ENCODE measurements at places on chromosomes 7 and 10.

DNA sequence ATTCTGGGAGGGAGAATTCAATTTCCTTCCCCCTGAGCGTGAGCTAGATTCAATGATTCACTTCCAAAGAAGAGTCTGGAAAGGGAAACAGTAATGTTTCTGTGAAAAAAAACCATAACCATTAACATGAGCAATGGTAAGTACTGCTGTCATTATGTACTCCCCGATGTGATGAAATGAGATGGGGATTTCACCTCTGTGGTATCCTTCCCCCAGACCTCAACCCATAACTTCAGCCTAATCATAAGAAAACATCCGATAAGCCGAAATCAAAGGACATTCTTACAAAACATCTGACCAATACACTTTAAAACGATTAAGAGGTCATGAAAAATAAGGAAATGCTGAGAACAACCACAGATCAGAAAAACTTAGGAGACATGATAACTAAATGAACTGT is 27.2 kb downstream of the EZH2 start:
- no peak for DNase-seq

DNA sequence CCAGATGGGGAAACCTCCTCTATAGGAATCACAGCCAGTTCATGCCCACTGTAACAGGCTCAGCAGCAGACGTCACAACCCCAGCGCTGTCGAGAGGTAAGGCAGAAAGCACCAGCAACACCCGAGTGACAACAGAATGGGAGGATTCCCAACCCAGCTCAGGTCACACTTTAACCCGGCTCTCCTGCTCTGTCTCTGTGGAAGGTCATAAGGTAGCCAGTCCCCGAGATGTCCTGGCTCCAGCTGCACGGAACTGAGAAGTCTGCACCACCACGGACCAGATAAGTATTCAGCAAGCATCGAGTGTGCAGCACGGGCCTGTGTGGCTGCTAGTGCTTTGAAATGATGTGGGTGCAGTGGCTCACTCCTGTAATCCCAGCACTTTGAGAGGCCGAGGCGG is 236.7 kb upstream of the TCERG1L start:
- no peak for DNase-seq

DNA sequence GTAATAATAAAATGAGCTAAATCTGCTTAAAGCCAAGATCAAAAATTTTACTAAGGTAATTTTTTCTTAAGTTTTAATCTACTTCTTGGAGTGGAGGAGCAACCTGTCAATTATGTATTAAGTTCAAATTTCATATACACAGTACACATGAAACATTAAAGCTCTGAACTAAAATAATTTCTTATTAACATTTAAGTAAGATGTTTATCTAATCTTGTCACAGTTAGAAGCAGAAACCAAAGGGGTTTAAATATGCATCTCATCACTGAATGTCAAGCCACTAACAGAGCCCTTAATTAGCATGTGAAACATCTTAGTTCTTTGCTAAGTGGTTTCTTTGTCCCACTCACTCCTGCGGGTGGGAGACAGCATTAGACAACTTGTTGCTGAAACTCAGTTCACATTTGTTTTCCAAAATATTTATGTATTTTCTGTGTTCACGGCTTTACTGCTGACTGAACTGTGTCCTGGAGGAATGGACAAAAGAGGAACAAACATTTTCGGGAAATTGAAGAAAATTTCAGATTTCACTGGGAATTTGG is 130.9 kb upstream of the MBL2 start:
- DNase-seq: no peak

DNA sequence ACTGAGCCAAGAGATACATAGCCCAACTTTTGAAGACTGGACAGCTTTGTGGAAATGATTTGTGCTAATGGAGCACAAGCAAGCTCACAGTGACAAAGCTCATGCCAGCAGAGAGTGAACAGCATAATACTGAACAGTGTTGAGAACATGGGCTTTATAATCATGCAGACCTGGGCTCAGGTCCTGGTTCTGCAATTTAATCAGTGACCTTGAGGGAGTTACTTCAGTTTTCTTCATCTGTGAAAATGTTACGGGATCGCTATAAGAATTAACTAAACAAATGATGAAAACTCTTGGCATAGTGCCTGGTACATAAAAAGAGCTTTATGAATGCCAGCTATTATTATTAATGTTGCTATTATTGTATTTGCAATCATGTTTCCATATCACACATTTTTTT is 690.5 kb upstream of the LRRN3 start:
- no peak for DNase-seq

DNA sequence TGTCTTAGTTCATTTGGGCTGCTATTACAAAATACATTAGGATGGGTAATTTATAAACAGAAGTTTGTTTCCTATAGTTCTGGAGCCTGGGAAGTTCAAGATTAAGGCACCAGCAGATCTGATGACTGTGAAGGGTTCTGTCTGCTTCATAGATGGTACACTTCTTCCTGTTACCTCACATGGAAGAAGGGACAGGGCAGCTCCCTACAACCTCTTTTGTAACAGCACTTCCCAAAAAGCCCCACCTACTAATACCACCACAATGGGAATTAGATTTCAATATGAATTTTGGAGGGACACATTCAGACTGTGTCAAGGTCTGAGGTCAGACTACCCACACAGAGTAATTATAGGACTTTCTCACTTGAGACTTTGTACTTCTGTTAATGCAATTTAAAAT is 260.3 kb downstream of the ARHGAP12 start:
- DNase-seq: no peak

DNA sequence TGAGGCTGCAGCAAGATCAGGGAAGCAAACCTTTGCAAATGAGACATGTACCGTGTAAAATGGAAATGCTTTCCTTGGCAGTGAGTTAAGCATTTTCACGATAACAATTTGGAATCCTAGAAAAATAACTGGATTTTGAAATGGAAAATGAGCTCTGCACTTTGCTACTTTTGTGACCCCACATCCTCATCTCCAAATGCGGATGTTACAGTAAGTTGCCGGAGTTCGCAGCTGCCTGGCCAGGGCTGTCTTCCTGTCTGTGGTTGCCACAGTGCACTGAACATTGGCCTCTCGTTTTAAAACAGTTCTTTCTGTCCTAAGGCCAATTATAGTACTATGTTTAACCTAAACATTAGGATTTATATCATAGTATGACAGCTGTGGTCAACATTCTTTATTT is 136.2 kb upstream of the FZD8 start:
- no peak for DNase-seq

DNA sequence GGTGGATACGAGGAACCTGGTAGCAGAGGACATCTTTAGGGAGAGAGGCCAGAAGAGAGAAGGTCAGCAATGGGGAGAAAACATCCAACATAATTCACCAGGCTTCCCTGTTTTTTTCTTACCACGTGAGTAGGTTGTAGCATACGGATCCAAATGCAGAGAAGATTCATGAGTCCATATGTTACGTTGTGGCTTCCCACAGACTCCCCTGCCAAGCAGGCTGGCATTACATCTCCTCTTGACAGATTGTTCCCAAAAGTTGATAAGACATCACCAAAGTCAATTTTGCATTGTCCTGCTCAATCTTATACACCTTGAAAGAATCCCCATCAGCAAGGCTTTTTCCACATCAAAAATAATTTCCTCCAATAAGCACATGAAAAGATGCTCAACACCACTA is 39.7 kb downstream of the DRGX start:
- no peak for DNase-seq

- no peak for DNase-seq
Measured at GRCh38 chr10:131195116-131195515, 116.4 kb downstream of the TCERG1L start.

DNA sequence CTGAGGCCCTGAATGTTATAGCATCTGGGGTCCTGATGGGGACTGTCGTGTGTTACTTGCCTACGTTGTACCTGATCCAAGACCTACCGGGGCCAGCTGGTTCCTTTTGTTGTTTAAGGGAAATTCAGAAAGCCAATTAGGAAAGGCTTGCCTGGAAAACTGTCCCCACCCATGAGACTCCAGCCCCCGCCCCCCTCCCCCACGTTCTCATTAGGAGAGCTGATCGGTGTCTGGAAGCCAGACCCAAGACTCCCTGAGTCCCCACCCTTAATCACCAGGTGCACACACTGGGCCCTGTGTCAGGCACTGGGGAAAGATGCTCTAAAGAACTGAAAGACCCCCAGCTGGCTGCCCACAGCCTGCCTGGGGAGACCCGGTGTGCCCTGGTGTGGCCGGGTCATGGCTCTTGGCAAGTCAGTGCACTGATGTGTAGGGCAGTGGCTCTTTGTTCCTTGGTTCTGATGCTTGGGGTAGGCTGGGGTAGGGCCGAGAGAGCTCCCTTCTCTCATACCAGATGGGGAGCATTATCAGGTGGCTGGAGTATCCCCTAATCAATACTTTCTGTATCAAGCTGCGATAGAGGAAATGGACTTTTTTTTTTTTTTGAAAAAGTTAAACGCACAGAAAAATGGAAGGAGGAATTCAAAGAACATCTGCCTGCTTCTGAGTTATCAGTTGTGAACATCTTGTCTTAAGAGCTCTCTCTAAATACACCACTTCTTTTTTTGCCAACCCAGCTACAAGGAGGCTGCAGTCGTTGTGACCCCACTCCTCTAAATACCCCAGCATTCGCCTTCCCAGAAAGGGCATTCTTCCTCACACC is 16.9 kb downstream of the TSPAN15 start:
- DNase-seq: no peak

DNA sequence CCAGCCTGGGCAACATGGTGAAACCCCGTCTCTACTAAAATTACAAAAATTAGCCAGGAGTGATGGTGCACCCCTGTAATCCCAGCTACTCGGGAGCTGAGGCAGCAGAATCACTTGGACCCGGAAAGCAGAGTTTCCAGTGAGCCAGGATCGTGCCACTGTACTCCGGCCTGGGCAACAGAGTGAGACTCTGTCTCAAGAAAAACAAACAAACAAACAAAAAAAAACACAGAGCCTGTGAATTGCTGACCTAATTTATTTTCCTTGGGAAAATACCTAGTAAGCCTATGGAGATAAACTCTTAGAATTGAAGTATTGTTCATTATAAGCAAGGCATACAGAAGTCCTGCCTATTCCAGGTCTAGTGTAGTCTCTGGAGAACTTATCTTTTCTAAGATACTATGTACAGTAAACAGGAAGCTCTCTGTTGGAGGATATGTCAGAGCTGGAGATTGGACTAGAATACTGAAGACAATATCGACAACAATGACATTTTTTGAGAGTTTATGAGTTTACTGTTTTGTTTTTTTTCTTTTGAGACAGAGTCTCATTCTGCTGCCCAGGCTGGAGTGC is 14.9 kb downstream of the GTF2I start:
- DNase-seq: no peak

DNA sequence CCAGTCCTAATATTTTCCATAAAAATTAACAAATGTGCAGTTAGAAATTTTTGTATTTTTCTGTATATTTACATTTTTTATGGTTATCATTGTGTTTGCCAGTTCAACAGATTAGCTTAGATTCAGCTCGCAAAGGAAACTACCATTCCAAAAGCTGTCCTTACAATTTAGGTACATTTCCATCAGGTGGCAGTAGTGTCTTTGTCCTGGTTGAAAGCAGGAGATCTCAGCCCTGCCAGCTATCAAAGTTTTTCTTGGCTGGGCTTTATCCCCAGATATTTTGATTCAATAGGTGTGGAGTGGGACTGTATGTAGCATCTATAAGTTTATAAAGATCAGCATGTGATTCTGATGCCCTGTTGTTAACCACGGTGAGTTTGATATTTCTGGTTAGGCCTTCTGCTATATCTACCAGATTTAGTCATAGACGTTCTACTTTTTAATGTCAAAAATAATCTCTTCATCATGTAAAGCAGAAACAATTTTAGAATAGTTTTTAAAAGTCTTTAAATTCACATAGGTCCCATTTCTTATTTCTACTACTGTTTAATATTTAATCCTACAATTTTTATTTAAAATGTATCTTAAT is 15.5 kb upstream of the ICA1 start:
- no peak for DNase-seq

DNA sequence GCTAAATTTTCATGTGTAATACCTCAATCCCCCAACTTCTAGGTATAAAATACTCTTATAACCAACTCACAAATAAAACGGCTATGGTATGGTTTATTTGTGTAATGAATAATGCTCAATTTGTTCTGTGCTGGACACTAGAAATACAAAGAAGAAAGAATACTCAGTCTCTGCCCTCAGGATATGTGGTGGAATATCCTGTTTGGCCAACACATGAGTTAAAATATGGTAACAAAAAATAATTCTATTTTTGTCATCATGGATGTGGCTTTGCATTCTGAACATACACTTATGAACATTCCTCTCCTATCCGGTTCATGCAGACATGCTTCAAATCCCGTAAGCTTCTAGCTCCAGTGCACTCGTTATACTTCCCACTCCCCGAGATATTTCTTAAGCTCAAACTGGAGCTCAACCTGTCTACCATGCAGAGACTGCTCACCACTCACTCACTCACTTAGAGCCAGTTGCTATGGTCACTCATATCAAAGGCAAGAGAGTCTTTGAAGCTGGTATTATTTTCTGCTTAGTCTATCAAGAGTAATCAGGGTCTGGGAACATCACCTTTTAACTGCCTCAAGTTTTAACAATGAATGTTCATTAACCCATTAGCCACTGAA is 53.8 kb upstream of the SLC16A12 start:
- no peak for DNase-seq

GRCh38 chr7:19665399-19666008 is 43.3 kb downstream of the POLR1F start:
- no peak for DNase-seq

- DNase-seq: no peak
Measured at GRCh38 chr7:128763541-128763940, 12.1 kb downstream of the OPN1SW start.

- no peak for DNase-seq
Measured at GRCh38 chr7:102287111-102287980, 678 bp downstream of the SH2B2 start.

- DNase-seq: no peak
Measured at GRCh38 chr10:120514035-120514620, 57.1 kb downstream of the PLPP4 start.

GRCh38 chr10:14531974-14532373 is 201.2 kb upstream of the FRMD4A start:
- no peak for DNase-seq

DNA sequence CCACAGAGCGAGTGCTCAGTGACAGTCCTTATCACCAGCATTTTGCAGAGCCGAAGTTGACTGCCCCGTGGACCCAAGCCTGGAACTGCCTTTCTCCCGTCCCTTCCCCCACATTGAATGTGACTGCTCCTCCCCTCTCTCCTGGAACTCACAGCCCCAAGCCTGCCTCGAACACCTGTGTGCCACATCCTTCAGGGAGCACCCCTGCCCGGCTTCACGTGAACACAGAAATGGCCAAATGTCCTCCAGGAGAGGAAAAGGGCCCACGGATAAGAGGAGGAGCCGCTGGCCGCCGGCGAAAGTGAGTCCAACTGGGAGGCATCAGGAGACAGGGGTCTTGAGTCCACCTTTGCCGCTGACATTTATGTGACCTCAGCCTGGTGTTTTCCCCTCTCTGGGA is 16.2 kb downstream of the STX1A start:
- DNase-seq: no peak

- DNase-seq: no peak
Measured at GRCh38 chr7:134936893-134937510, 49.3 kb upstream of the AGBL3 start.
